GM04504 (cell line): ENCODE measurements at places on chromosomes 3 and 15.

GRCh38 chr15:36571301-36571700 lies 8.1 kb upstream of the CDIN1 start:
- no peak for DNase-seq

DNA sequence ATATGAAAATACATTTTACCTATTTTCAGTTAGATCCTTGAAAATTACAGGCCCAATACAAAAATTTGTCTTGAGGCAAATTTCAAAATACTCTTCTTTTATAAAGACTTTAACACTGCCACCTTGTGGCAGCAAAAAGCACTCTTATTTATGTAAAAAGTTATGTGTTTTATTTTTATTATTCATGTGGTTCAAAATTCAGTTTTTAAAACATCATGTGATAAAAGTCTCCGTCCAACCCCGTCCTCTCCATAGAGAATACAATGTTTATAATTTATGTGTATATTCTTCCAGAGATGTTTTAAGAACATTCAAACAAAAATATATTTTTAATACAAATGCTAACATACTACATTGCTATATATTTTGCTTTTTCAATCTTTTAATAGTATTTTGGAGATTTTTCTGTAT lies 36.9 kb upstream of the TRIM59 start:
- DNase-seq: peak; percentile 20

DNA sequence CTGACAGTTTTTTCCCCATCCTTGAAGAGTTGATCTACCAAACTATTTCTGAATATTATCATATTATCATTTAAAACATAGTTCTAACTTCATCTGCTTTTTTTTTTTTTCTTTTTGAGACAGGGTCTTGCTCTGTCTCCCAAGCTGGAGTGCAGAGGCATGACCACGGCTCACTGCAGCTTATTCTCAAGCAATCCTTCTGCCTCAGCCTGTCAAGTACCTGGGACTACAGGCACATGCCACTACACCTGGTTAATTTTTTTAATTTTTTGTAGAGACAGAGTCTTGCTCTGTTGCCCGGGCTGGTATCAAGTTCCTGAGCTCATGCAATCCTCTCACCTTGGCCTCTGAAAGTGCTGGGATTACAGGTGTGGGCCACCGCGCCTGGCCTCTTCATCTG lies 1.3 kb downstream of the EIF2AK4 start:
- no peak for DNase-seq

GRCh38 chr3:71268462-71268999 lies 315.0 kb downstream of the FOXP1 start:
- DNase-seq: no peak
